ENCODE measurements at places on chromosomes 4 and X.

DNA sequence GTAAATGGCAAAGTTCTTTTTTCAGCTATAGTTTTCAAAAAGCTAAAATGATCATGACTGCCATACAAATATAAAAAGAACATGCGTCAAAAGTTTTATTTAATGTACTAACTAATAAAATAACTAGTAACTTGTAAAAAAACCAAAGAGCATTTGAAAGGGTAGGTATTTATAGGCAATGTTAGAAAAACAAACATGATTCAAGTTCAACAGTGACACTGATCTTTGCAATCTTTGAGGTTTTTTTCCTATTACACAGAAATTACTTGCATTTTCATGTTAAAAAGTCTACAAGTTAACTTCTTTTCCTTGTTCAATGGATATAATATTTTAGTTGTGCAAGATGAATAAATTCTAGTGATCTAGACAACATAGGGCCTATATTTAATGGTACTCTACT lies 72.3 kb upstream of the GRID2 start:
- H3K36me3 ChIP-seq = no peaks in the 10 kb centered on the region
- no peaks in the 10 kb centered on the region for H3K27me3 ChIP-seq
- no peak overlapping the region for H3K27ac ChIP-seq

GRCh38 chr4:174674305-174674840 lies 152.1 kb upstream of the HPGD start:
- H3K27ac ChIP-seq = no peak overlapping the region
- H3K4me3 ChIP-seq = no peak overlapping the region
- no peaks in the 10 kb centered on the region for H3K4me1 ChIP-seq
- no peak for DNase-seq
- H3K36me3 ChIP-seq = no peaks in the 10 kb centered on the region
- H3K27me3 ChIP-seq = no peaks in the 10 kb centered on the region

- no peaks in the 10 kb centered on the region for H3K36me3 ChIP-seq
- no peaks in the 10 kb centered on the region for H3K27me3 ChIP-seq
- no peak overlapping the region for H3K4me3 ChIP-seq
- H3K27ac ChIP-seq = no peak overlapping the region
Observed at GRCh38 chr4:142778430-142778829, 67.7 kb downstream of the INPP4B start.

DNA sequence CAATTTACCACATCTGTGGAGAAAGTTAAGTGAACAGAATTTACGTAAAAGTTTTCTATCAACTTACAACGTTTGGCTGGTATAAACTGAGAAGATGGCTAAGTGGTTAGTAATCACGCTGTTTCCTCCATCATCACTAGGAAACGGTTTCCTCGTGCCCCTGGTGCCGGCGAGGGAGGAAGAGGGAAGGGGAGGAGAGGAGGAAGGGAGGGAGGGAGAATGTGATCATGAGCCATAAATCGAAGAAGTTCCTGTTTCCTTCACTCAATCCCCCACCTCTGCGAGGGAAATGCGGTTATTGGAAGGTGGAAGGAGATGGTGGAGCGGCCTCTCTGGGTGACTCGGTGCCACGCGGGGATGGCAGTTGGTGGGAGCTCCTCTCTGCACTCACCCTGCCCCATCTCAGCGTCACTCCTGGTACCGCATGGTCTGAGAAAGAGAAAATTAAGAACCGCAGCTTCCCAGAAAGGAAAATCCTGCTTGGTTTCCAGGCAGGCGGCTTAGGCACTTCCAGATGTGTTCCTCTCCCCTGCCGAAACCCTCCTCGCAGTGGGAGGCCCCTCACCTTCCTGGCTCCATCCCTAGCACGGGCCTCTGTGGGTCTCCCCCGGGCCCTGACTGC lies 216.8 kb downstream of the AFAP1 start:
- H3K27ac ChIP-seq = no peak overlapping the region
- no peaks in the 10 kb centered on the region for H3K4me1 ChIP-seq
- no peaks in the 10 kb centered on the region for H3K36me3 ChIP-seq
- no peak overlapping the region for H3K4me3 ChIP-seq
- no peak for DNase-seq

GRCh38 chr4:113447769-113448168 lies 313.8 kb downstream of the CAMK2D start:
- no peak overlapping the region for H3K27ac ChIP-seq
- DNase-seq = peak; percentile 49
- no peaks in the 10 kb centered on the region for H3K27me3 ChIP-seq
- H3K36me3 ChIP-seq = no peaks in the 10 kb centered on the region

DNA sequence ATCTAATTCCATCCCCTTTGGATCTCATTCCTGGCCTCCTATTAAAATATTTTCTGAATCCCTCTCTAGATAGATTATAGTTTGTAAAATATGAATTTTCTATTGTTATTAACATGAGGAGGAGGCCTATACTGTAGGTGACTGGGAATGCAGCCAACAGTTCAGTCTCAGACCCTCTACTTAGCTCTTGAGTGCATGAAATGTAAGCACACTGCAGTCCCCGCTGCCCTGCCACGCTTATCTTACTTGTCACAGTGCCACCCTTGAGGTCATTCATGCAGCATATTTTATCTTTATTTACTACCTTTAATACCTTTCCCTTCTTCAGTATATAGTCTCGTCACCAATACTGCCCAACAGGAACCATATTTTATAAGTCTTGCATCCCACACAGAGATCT lies 151.0 kb downstream of the CAMK2D start:
- H3K36me3 ChIP-seq = no peaks in the 10 kb centered on the region
- no peak for DNase-seq
- no peaks in the 10 kb centered on the region for H3K4me1 ChIP-seq
- no peaks in the 10 kb centered on the region for H3K27me3 ChIP-seq

DNA sequence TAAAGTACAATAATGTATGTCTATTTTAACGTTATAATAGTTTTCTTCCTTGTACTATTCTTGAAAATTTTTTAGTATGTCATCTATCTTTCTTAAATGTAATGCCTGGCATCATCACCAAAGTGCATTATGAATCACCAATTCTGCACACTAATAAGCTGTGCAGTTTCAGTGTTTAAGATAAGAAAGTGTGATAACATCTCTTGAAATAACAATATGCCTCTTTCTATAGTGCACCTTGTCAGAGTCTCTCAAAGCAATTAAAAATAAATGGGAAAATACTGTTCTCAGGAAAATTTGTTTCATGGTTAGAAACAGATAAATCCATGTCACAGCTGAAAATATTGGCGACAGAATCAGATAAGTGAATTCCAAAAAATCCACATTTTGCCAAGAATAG lies 457.4 kb upstream of the PCDH10 start:
- no peaks in the 10 kb centered on the region for H3K36me3 ChIP-seq
- H3K27me3 ChIP-seq = no peaks in the 10 kb centered on the region

GRCh38 chr4:76989391-76990061 lies 40.0 kb downstream of the SEPTIN11 start:
- no peak overlapping the region for H3K4me3 ChIP-seq
- no peaks in the 10 kb centered on the region for H3K36me3 ChIP-seq
- no peaks in the 10 kb centered on the region for H3K27me3 ChIP-seq
- H3K27ac ChIP-seq = no peak overlapping the region

DNA sequence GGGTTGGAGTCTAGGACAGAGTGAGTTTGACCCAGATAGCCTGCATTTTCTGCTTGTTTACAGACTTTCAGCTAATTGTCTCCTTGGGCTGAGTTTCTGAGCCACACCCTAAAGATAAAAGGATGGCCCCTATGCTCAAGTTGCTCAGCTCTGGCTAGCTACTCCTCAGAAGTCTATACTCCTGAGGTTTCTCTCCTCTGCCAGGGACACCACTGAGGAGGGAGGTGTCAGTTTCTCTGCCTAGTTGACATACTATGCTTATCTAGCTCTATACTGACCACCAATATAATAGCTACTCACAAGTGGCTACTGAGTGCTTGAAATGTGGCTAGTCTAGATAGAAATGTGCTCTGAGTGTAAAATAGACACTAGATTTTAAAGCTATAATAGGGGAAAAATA lies 23.6 kb downstream of the HADH start:
- peaks cover 3% of the 10 kb centered on the region for H3K36me3 ChIP-seq
- no peaks in the 10 kb centered on the region for H3K27me3 ChIP-seq
- H3K4me3 ChIP-seq = no peak overlapping the region
- H3K27ac ChIP-seq = no peak overlapping the region

- no peak overlapping the region for H3K4me3 ChIP-seq
- DNase-seq = no peak
- H3K36me3 ChIP-seq = no peaks in the 10 kb centered on the region
- H3K4me1 ChIP-seq = no peaks in the 10 kb centered on the region
Observed at GRCh38 chr4:26670903-26671537, 87.1 kb downstream of the TBC1D19 start.

GRCh38 chrX:14243823-14244222 lies 214.1 kb upstream of the GEMIN8 start:
- H3K4me1 ChIP-seq = no peaks in the 10 kb centered on the region
- DNase-seq = no peak
- no peak overlapping the region for H3K4me3 ChIP-seq
- H3K36me3 ChIP-seq = no peaks in the 10 kb centered on the region
- H3K27me3 ChIP-seq = no peaks in the 10 kb centered on the region

GRCh38 chrX:150688911-150689451 lies 4.2 kb upstream of the MTMR1 start:
- H3K27me3 ChIP-seq = no peaks in the 10 kb centered on the region
- no peaks in the 10 kb centered on the region for H3K36me3 ChIP-seq
- H3K4me3 ChIP-seq = no peak overlapping the region
